ENCODE measurements at places on chromosomes 4 and X.

GRCh38 chr4:100414016-100414790 lies 103.6 kb downstream of the EMCN start:
- DNase-seq = no peak

- DNase-seq = no peak
Observed at GRCh38 chrX:47239898-47240545, 7.2 kb downstream of the USP11 start.

- DNase-seq = no peak
Observed at GRCh38 chr4:185093603-185094002, 49.5 kb upstream of the SLC25A4 start.

DNA sequence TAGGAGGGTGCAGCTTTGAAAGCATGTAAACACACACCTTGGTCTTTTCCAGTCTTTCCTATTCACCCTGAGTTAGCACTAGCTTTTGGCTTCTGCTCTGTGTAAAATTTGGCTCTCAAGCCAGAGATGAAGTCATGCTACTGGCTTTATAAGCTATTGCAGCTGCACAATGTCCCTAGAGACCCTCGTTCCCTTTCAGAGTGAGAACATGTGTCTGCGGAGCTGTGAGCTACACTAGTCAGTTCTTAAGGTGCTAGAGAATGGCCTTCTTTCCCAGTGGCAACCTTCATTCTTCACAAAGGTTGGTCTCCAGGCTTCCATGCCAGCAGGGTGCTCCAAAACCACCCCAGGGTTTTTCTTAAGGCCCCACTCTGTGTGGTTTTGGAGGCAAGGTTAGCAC lies 199.1 kb downstream of the SPATA18 start:
- DNase-seq = no peak

DNA sequence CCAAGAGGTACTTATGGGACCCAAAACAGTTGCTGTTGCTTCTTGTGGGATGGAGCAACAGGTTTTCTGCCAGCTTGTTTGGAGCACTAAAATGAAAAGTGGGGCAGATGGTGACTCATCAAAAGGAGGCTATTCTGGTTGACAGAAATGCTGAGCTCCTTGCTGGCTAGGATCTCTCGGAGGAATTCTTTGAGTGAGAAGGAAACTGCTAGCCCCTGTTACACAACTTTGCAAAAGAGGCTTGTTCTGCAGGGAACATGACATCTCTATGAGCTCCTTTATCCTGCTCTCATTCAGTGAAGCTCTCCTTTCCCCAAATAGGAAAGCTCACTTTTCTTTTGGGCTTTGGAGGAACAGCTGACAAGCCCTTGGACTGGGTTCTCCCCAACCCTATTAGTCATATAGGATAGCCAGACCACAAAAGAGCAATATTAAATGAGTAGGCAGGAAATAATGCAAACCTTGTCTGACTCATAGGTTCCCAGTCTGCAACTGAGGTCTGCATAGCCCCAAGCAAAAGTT lies 108.3 kb downstream of the CDS1 start:
- DNase-seq = no peak

- no peak for DNase-seq
Observed at GRCh38 chrX:41108463-41109205, 23.4 kb downstream of the USP9X start.

- DNase-seq = no peak
Observed at GRCh38 chrX:39399387-39399786, 598.1 kb downstream of the MID1IP1 start.

- no peak for DNase-seq
Observed at GRCh38 chrX:46039526-46039925, 505.7 kb downstream of the ZNF674 start.

GRCh38 chr4:6118201-6118600 lies 82.1 kb downstream of the JAKMIP1 start:
- no peak for DNase-seq

DNA sequence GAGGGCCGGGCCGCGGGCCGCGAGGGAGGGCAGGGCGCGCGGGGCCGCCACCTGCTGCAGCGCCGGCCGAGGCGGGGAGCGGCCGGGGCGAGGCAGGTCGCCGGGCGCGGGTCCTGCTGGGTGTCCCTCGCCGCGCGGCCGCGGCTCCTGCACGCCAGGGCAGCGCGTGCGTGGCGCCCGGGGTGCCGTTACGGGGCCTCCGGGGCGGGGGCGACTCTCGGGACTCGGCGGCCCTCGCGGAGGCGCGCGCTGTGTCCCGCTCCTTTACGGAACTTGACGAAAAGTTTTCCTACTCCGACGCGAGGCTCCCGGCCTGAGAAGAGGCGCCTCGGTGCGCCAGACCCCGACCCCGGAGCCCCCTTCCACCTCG lies 329 bp downstream of the TBC1D14 start:
- no peak for DNase-seq

GRCh38 chr4:168199260-168199957 lies 107.1 kb downstream of the ANXA10 start:
- DNase-seq = no peak

DNA sequence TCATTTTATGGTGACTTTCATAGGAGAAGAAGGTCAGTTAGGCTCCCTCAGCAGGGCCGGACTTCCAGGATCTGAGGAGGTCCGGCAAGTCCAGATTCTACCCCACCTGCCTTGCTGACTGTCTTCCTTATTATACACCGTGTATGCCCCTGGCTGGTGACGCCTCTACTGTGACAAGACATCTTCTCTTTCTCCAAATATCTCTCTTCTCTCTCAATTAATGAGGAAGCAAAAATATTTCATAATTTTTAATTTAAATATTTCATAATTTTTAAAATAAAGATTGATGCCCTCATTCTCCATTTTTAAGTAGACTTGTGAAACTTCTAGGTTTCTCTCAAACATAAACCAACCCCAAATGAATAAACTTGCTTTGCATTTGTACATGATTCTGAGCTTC lies 202.5 kb downstream of the NSUN7 start:
- DNase-seq = no peak

DNA sequence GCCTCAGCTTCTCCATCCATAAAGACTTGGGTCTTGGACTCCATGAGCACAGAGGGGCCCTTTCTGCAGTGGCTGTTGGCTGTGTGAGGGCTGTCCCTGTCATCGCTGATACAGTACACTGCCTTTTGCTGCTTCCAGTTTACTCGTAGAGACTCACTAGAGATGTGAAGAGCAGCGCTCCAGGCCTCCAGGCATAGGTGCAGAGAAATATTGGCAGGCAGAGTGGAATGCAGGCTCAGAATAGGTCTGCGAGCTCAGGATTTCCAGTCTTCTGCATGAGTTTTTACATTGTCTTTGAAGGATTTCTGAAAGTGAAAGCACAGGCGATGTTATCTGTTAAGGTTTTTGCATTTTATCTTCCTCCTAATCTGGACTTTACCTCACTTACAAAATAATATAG lies 97.4 kb downstream of the AASDH start:
- no peak for DNase-seq

DNA sequence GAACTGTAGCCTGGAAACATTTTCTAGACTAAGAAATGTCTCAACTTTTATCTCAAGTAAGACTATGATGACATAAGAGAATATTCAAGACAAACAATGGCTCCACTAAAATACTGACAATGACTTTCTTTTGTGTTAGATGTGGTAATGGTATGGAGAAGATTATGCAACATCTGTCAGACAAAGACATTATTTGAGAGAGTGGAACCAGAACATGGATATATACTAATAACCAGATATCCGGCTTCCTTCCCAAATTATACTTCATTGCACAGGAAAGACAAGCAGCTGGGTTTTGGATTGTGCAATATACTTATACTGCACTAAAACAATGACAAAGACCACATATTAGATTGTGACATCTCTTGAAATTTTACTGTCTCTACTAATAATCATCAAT lies 290.8 kb upstream of the GIMD1 start:
- no peak for DNase-seq

DNA sequence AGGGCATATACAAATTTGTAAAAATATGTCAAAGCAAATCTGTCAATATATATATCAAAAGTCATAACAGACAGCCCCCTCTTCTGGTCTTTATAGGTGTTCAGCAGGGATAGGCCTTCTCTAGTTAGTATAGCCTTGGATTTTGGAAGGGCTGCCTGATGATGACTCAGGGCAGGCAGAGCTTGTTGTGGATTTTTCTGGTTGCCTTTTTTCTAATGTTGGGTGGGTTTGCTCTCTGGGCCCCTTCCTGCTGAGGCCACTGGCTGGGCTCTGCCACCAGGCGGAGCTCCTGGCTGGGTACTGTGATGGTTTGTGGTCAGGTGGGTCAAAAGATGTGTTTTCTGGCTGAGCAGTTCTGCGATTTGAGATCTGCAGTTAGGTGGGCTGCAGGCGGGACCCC lies 294.2 kb downstream of the GRIA2 start:
- DNase-seq = no peak

- DNase-seq = no peak
Observed at GRCh38 chr4:140793291-140793690, 37.1 kb upstream of the TBC1D9 start.

- DNase-seq = no peak
Observed at GRCh38 chr4:3418029-3418762, 23.6 kb upstream of the HGFAC start.

DNA sequence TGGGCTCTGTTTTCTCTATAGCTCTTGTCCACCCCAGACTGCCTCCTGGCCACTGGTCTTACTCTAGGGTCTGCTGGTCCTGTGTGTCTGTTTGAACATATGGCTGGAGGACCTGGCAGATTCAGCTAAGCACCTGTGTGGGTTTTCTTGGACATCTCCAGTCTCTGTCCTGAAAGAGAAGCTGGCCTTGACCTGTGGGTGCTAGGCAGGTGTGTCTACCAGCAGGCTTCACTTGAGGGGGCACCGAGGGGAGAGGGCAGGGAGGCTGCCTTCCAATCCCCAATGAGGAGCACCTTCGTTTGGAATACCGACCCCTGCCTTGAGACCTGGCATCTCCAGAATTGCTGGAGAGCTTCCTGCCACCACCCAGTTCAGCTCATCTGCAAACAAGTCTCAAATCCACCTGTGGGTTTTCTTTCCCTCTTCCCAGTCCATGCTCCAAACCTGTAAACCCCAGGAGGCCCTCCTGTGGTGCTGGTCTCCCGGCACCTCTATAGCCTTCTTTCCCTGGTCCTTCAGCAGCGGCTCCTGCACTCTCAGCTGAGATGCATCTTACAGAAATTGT lies 45.2 kb downstream of the HTRA3 start:
- no peak for DNase-seq

GRCh38 chr4:39899291-39899690 lies 78.4 kb downstream of the PDS5A start:
- DNase-seq = no peak

DNA sequence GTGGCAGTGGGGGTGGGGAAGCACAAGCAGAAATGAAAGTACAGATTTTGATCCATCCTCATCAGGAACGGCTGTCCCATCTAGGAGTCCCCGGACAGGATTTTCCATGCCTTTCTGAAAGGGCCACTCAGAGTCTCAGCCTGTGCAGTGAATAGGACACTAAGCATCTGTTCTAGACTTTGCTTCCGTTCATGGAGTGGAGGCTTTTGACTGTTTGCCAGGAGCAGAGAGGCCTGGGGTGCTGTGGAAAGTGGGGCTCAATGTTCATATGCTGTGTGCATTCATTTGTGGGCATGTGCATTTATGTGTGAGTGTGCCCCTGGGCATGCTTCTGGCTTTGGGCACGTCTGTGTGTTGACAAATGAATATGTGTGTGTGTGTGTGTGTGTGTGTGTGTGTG lies 25.6 kb upstream of the MAMLD1 start:
- DNase-seq = no peak

GRCh38 chr4:147509386-147509785 lies 28.5 kb downstream of the EDNRA start:
- no peak for DNase-seq

- DNase-seq = no peak
Observed at GRCh38 chrX:124925681-124926080, 394.0 kb upstream of the TEX13C start.

DNA sequence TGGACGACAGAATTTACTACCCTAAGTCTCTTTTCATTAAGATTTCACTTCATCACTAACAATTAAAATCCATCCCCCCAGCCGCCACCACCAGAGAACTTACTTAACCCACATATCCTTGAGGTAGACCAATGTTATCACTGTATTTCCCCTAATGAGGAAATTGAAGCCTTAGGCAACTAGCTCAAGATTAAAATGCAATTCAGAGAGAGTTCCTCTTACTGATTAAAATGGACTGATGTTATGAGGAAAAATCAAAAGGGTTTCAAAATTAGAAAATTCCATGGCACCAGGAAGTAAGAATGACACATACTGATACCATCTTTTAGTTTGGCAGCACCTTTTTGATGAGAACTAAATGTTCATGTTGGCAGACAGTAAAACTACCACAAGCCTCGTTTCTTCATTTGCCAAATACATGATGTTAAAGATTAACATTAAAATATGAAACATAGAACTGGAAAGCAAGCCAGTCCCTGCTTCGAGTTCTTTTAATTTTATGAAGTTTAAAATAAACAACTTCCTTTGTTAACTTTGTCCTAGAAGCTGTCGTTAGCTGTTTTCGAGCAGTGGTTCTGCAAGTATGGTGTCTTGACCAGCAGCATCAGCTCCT lies 69.3 kb upstream of the CCDC160 start:
- no peak for DNase-seq

DNA sequence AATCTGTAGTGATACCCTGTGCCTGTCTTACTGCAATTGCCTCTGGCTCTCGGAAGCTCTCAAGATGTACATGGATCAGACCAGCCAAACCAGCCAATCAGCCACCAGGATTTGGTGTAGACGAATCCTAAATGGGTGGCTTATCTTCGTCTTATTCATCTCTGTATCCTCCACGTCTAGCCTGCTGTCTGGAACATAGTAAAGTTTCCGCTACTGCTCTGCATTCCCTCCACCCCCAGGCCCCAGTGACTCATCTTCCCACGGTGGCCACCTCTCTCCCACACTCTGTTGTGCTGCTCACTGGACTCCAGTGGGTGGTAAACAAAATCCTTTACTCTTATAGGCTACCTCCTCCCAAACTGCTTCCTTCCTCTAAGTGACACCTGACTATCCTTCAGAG lies 37.8 kb downstream of the SEPTIN6 start:
- no peak for DNase-seq

DNA sequence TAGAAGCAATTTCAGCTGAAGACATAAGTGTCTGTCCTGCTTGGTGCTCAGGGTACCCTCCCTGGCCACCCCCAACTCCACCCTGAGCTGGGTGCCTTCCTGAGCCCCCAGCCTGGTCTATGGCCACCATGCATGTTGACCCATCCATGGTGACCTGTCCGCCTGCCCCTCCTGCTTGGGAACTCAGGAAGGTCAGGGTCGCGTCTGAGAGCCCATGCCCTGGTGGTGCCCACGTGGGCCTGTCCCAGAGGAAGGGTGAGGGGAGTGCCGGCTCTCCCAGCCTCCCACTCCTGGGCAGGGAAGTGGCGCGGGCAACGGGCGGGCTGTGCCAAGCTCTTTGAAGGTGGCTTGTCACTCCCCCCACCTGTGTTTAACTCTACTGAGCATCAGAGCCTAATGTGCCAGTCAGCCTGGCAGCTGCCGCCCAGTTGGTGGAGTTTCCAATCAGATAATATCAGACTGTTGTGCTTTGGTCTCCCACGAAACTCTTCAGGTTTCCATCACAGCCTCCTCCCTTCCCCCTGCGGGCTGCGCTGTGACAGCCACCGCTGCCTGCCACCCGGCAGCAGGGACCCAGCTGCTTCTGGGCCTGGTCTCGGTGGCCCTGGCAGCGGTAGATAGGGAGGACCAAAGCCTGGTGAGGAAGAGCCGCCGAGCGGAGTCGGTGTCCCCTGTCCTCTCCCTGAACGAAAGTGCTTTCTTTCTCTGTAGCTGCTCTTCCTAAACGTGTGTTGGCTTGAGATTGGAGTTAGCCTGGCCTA lies 4.8 kb downstream of the SH3BP2 start:
- no peak for DNase-seq

- DNase-seq = no peak
Observed at GRCh38 chr4:1049591-1049905, 38.1 kb downstream of the FGFRL1 start.

GRCh38 chr4:16079046-16079445 lies 4.8 kb downstream of the PROM1 start:
- no peak for DNase-seq

Measured in stimulated activated CD8-positive, alpha-beta memory T cell treated with anti-CD3 and anti-CD28 coated beads, Interleukin-4, amount 100 ng/mL, for 1 hour (primary cell).